NCI-H1930 (cell line): ENCODE measurements at places on chromosomes 13 and 19.
A peak's percentile ranks its signal among the peaks of the same experiment; 100 is the strongest.

DNA sequence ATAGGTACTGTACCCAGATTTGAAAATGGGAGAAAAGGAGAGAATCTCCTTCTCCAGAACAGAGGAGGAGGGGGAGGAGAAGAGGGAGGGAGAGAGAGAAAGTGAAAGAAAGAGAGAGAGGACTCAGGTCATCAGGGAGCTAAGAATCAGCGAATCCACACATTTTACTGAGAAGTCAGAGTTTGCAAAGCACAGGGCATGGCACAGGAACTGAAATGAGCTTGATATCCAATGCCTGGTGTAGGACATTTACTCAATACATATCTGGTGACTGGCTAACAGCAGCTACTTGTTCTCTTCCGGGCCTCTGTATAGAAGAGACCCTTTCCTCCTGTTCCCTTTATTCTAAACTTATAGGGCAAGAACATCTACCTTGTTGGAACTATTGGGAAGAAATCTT, 375.1 kb downstream of the KLF5 start:
- no peak for DNase-seq

DNA sequence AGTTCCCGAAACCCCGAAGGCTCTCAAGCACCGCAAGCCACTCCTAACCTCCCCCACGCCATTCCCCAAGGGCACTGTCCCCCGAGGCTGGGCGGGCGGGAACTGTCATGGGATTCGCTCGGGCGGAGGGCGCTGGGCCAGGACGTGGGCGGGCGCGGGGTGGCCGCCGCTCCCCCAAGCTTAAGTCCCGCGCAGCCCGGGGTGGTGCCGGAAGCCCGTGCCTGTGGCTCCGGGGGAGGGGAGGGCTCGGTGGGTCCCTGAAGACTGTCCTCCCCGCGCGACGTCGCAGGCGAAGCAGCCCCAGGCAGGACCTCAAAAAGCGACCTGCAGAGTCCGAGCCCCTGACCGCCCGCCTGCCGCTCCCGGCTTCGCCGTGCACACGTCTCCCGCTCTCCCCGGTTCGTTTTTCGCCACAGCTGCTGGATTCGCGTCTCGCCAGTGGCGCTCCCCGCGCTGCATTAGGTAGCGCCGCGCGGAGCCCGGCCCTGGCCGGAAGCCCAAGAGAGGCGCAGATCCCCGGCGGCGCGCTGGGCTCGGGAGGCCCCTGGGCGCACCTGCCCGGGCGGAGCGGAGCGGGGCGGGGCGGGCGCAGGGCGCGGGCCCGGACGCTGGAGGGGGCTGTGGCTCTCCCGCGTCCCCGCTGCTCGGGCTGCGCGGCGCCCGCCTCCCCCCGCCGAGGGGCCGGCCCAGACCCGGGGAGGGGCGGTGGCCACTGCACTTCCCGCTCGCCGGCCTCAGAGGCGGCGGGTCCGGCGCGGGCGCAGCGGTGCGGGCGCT, at the start of gene FARP1:
Gene FARP1, plus strand, starts transcription at position 715 of the 777 bp plus-strand sequence. CDS start 70,149 bp downstream, outside the sequence.
- DNase-seq, result peak; percentile 81

DNA sequence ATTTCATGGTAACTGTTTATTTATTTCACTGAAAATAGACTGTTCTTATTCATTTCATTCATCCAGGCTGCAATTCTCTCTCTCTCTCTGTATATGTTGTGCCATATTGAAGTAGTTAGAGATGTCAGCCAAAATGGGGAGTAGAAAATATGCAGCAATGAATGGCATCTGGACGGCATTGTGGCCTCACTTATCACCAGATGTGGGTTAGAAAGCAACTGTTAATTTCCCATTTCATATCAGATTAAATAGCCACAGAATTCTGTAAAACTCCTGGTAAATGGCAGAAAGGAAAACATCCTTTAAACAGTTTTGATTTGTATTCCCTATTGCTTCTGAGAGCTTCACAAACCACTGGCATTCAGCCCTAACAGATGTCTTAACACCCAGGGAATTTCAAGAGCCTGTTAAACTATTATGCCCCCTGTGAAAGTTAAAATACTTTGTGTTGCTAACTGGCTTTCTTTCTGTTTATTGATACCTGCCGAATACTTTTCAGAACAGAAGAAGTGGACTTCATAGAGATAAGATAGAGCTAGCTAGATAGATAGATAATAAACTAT, 1763.3 kb upstream of the MIR17HG start:
- DNase-seq, result no peak

DNA sequence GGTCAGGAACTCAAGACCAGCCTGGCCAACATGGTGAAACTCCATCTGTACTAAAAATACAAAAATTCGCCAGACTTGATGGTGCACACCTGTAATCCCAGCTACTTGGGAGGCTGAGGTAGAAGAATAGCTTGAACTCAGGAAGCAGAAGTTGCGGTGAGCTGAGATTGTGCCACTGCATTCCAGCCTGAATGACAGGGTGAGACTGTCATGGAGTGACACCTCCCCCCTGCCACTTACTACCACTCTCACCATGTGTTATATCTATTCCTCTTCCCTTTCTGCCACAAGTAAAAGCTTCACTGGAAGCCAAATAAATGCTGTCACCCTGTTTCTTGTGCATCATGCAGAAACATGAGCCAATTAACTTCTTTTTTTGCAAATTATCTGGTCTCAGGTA, 10.6 kb upstream of the CEACAM4 start:
- no peak for DNase-seq

GRCh38 chr13:44786756-44787155, 202.5 kb downstream of the NUFIP1 start:
- no peak for DNase-seq

GRCh38 chr13:86080340-86080995, 281.2 kb upstream of the SLITRK6 start:
- no peak for DNase-seq

GRCh38 chr13:80979035-80979641, 638.2 kb upstream of the SPRY2 start:
- peak; percentile 24 for DNase-seq

- DNase-seq, result peak; percentile 68
Measured at GRCh38 chr13:25300861-25301346, 521 bp upstream of the NUP58 start.

GRCh38 chr13:109859216-109859835, 72.9 kb upstream of the IRS2 start:
- no peak for DNase-seq

DNA sequence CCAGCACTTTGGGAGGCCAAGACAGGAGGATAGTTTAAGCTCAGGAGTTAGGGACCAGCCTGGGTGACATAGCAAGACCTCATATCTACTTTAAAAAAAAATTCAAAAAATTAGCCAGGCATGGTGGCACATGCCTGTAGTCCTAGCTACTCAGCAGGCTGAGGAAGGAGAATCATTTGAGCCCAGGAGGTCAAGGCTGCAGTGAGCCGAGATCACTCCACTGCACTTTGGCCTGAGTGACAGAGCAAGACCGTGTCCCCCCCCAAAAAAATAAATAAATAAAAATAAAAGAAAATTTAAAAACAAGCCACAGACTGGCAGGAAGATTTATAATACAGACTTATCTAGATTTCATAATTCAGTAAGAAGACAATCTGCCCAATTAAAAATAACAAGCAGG, 14.8 kb downstream of the PSPC1 start:
- DNase-seq, result no peak

- no peak for DNase-seq
Measured at GRCh38 chr19:4807188-4807587, 15.7 kb downstream of the FEM1A start.

- no peak for DNase-seq
Measured at GRCh38 chr13:96193728-96194310, 103.9 kb downstream of the HS6ST3 start.

DNA sequence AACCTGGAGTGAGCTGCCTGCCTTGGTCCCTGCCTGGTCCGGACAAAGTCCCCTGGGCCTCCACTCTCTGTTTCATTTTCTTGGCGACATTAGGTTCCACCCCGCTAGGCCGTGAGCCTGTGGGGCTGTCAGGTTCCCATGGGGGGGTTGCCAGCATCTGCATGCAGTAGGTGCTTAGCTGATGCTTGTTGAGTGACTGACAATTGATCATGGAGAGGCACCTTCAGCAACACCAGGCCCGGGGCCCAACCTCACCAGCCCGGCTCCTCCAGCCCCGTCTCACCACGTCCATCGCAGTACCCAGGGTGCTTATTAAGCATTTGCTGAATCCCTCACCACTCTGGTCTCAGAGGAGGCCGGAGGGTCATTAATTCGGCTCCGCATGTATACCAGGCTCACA, 13.4 kb downstream of the MISP start:
- no peak for DNase-seq

DNA sequence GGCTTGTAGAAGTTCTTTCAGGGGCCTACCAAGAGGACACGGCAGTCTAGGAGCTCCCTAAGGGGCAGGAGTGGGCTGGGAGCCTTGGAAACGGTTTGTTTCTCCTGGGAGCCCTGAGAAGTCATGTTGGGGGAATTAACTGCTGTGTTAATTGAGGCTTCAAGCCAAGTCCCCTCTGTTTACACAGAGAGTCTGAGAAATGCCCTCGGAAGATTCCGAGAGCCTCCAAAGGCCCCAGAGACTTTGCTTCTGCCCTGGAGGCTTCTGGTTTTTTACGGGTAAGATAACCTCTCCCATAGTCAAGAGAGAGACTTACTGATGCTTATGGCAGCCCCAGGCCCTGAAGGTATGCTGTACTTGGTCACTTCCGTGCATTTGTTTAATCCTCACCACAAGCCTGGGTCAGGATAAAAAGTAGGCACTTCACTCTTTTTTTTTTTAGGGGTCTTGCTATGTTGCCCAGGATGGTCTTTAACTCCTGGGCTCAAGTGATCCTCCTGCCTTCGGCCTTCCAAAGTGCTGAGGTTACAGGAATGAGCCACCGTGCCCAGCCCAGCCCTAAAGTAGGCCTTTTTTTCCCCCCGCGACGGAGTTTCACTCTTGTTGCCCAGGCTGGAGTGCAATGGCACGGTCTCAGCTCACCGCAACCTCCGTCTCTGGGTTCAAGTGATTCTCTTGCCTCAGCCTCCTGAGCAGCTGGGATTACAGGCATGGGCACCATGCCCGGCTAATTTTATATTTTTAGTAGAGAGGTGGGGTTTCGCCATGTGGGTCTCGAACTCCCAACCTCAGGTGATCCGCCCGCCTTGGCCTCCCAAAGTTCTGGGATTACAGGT, 15.2 kb downstream of the IER2 start:
- DNase-seq, result no peak
